ENCODE measurements at places on chromosomes 4 and X.
A peak's percentile ranks its signal among the peaks of the same experiment; 100 is the strongest.

DNA sequence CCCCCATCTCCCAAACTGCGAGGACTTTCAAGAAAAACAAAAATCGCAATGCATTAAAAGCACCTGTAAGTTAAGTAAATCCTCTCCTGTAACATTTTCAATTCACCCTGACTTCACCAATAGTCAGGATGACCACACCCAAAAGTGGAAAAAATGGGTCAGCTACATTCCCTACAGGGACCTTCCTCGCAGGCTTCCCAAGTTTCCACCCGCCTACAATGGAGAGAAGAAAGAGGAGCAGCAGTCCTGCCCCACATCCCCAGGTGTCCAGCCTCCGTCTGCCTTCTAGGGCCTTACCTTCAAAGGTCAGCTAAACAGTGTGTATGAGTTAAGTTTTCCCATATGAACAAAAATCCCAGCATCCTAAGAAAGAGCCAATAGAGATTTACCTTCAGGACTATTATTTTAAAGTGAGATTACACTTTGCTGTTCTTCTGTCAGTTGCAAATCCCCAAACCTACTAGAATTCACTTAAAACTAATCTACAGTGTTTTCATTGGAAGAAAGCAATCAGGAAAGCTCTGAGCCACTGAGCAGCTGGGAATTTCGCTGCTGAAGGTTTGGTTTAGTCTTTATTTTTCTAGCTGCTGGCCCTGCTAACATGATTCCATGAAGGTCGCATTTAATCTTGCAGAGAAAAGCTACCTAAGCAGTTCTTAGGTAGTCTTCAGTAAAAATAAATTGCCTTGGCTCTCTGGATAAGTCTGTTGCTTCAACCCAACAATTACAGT is 12.5 kb downstream of the IRF2 start:
- DNase-seq: no peak

DNA sequence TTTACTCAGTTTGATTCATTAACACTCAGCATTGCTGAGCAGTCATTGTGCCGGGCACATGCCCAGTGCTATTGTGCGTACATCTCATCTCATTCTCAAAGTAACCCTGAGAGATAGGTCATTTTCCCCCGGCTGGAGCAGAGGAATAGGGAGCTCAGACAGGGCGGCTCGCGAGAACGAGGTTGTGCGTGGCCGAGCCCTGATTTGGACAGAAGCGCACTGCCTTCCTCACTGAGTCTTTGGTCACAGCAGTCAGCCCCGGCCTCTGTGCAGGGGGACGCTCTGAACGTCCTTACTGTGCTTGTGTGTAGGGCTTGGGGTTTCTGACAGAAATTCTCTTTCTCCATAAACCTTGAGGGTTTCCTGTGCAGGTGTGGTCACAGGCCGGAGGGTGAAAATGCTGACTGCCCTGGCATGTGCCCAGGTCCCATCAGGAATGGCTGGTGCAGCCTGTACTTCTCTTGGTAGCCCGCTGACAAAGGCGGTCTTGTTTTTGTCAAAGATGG is 39.5 kb downstream of the NOP14 start:
- DNase-seq: no peak

DNA sequence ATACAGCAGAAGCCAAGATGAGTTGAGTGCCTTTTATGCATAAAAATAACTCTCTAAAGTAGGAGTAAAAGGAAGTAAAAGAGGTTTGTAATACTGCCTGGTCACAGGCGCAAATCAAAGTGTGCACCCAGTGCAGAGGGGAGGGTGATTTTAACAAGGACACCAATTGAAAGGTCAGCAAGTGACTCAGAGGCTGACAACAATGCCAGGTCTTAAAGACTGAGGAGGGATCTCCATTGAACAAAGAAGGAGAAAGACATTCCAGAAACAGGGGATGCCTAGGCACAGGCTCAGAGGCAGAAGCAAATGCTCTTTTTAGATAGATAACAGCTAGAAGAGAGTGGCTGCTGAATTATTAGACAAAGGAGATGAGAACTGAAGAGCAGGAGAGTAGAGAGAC is 297.4 kb upstream of the VCX start:
- no peak for DNase-seq

DNA sequence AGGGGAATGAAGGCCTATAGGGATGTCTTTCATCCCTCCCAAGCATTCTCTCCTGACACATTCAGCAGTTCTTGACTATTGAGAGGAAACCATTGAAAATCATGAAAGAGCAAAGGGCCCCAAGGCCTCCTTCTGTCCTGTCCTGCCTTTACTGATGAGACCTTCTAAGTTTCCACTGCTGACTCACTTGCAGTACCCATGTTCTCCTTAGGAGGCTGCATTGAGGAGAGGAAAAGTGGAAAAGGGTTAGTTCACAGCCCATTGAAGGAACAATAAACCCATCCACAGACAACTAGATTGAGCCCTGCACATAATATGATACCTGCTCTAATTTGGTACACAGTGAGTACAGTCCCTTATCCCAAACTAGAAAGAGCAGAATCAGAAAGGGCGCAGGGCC is 115.1 kb upstream of the PNPLA4 start:
- no peak for DNase-seq

- DNase-seq: no peak
Measured at GRCh38 chr4:95363966-95364365, 184.8 kb downstream of the UNC5C start.

DNA sequence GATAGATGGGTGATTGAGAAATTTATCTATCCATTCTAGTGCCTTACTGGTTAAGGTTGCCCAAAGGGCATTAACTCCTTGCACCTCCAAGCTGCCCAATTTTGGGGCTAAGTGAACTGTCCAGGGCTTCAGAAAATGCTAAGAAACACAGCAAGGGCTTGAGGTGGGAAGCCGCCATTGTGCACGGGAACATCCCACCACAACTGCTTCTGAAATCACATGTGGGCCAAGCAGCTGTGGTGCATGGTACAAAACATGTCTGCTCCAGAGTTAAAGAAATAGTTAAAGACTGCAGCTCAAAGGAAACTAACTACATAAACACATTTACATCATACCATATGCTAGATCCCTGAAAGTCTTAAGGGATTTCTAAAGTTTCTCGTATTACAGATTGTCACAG is 144.3 kb upstream of the NDST3 start:
- no peak for DNase-seq

- DNase-seq: peak; percentile 63
Measured at GRCh38 chr4:76147454-76148141, 599 bp downstream of the NUP54 start.

DNA sequence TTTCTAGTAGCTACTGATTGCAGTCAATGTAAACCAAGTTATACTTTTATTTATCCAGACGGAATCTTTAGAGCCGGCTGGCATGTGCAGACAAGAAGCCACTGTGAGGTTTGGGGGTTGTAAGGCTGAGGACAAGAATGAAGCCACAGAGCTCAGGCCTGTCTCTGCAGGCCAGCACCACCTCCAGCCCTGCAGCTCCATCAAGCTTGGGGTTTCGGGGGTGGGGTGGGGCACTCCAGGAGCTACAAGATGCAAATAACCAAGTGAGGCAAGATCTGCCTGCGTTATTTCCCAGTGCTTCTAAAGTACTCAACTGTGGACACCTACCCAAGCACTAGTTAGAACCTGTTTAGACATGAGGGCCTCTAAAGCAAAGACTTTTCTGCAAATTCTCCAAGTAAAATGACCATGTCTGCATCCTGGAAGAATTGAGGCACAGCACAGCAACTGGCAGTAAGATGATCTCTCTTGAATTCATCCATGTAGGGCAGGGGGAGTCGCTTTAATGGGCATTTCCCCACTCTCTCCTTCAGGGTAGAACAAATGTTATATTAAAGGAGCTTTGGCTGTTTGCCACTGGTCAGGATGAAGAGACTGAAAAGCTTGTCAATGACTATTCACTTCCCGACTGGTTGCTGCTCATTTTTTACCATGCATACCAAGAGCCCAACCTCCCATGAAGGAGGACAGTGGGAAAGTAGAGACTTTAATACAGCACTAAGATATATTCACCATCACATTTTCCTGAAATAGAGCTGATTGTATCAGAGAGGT is 222.5 kb downstream of the MGST2 start:
- DNase-seq: no peak

DNA sequence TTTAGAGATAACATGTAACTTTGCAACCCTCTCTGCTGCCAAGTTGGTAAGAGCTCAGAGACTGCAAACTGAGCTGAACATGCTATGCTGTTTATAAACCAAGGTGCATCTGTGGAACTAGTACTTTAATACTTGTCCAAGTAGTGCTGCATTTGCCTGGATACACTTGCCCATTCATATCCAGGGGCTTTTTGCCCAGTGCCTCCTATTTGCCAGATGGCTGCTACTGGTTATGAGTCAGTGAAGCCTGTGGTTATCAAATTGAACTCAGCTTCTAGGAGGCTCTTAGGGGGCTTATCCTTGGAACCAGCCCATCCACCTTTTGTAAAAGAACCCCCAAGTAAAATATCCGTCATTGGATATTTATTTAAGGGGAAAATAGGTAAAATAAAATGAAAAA is 79.6 kb downstream of the AFF2 start:
- DNase-seq: no peak

GRCh38 chr4:176752191-176752749 is 40.5 kb downstream of the VEGFC start:
- DNase-seq: no peak

GRCh38 chrX:134482371-134482770 is 22.4 kb downstream of the HPRT1 start:
- DNase-seq: no peak

- no peak for DNase-seq
Measured at GRCh38 chrX:7993873-7994272, 66.7 kb upstream of the PNPLA4 start.

- no peak for DNase-seq
Measured at GRCh38 chrX:49695276-49696180, at the start of gene PAGE1. TSS of gene PAGE1 (minus strand) at chrX:49695984. CDS start at chrX:49694770, 1,214 bp downstream.

DNA sequence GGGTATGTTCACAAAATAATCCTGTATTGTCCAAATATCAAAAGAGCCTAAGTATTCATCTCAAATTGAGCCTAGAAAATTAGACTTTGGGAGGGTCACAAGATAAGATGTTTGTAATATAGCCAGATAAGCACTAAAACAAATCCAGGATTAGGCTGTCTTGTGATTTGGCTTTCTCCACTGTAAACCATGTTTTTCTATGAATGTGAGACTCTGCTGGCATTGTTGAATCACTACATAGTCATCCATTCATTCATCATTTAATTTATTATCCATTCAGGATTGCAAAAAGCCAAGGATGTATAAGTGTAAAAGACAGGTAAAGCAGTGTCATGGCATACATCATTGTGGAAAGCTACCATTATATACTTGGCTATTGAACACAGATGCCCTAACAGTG is 148.0 kb downstream of the GRID2 start:
- no peak for DNase-seq

GRCh38 chr4:10118048-10119004 is 1.7 kb upstream of the WDR1 start:
- DNase-seq: no peak

DNA sequence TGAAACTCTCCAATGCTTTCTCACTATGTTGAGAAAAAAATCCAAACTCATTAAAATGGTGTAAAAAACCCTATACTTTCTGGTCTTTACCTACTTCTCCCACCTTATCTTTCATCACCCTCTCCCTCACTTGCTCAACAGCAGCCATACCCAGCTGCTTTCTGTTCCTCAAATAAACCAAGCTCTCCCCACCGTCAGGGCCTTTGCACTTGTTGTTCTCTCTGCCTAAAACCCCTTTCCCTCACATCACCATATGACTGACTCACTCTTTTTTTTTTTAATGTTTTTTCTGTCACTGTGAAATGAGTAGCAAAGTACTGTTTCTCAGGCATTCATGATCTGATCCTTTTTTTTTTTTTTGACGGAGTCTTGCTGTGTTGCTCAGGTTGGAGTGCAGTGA is 122.3 kb upstream of the TMEM164 start:
- DNase-seq: no peak

GRCh38 chr4:169840554-169840953 is 82.8 kb upstream of the HPF1 start:
- no peak for DNase-seq

- no peak for DNase-seq
Measured at GRCh38 chrX:148958901-148959300, 458.5 kb downstream of the AFF2 start.

DNA sequence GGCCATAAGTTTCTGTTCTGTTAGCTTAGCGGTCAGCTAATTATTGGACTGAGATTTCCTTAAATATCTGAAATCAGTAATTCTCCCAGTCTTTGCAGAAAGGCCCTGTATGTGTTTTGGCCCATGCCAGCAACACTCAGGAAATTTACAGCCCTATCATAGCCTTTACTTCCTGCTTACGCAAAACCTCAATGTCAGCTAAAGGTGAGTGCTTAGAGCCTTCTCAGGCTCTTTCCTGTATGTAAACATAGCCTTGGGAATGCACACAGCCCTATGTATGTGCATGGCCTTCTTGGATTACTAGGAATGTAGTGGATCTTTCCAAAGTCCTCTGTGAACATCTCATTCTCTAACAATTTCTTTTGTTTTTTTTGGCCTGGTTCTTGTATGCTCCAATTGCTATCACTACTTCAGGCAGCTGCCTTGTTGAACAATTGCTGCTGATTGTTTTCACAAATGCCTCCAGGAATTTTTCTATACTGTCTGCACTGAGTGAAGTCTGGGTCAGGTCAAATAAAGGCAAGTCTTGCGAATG is 200.0 kb downstream of the PPP1R2C start:
- DNase-seq: no peak

- DNase-seq: no peak
Measured at GRCh38 chr4:152211936-152212653, 323.8 kb downstream of the FBXW7 start.

GRCh38 chr4:71417150-71417549 is 78.3 kb downstream of the SLC4A4 start:
- DNase-seq: peak; percentile 38

GRCh38 chr4:2927696-2928075 is 35.5 kb downstream of the NOP14 start:
- no peak for DNase-seq

DNA sequence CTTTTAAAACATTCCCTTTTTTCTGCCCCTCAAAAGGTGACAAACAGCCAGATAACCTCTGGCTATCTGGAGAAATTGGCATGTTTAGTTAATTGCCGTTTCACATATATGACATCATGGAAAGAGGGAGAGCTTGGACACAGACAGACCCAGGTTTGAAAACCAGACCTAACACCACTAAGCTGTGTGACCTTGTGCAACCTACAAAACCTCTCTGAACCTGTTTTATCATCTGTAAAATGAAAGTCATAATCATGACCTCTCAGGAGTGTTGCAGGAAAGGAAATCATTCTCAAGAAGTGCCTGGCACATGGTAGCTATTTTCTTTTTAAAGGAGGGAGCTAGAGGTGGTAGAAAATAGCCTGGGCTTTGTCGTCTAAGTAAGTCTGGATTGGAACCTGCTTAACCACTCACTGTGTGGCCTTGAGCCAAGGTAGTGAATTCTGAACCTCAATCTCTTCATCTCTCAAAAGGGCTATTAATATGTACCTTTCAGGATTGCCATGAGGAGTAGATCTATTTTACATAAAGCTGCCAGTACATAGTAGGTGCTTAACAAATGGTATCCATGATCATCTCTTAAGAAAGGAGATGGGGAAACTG is 363.5 kb downstream of the BCOR start:
- no peak for DNase-seq
